ENCODE measurements at places on chromosomes 7 and 10.

DNA sequence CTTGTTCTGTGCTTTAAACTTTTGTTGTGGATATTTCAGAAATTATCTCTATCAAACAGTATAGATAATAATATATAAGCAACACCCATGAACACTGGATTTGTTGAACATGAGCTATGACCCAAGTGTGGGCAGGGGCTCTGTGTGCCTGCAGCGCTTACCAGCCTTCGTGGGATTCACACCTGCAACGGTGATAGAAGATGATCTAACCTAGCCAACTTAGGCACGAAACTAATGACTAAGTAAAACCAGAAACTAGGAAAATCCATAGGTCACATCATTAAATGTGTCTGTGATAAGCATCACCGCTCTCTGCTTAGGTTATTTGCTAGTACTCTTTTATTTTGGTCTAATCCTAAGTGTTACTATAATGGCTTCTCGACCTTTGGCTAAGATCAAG is 18.0 kb downstream of the SPAG6 start:
- no peak for DNase-seq

DNA sequence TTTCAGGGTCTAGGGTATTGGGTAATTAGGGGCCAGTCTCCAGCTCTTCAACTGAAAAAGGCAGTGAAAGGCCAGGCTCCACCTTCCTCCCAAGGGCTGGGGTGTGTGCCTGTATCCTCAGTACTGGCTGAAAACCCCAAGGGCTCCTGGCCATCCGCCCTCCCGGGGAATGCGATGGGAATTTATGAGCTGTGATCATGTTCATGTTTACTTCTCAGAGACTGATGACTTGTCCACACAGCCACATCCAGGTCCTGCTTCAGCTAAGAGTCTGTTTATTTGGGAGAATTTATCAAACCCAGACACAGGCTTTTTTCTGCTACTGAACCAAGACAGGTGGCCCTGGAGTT is 91.7 kb downstream of the CCDC3 start:
- no peak for DNase-seq

DNA sequence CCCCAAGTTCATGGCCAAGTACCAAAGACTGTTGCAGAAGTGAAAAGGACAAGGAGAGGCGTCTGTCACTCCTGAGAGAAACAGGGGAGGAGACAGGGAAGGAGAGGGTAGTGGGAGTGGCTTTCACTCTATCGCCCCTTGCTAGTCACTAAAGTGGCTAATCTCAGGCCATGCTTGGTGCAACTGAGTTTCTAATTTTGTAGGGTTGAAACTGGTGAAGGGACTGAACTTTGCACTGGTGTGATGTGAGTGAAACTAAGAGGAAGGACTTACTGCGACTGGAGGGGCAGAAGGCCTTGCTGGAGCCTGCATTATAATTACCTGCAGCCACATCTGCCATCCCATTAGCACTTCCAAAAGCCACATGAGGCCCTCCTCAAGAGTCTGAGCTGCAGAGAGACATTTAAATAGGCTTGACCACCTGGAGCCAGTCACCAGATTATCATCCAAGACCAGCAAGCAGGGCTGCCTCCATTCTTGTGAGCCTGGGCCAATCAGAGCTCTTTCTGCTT is 107.2 kb upstream of the EEPD1 start:
- DNase-seq: no peak

DNA sequence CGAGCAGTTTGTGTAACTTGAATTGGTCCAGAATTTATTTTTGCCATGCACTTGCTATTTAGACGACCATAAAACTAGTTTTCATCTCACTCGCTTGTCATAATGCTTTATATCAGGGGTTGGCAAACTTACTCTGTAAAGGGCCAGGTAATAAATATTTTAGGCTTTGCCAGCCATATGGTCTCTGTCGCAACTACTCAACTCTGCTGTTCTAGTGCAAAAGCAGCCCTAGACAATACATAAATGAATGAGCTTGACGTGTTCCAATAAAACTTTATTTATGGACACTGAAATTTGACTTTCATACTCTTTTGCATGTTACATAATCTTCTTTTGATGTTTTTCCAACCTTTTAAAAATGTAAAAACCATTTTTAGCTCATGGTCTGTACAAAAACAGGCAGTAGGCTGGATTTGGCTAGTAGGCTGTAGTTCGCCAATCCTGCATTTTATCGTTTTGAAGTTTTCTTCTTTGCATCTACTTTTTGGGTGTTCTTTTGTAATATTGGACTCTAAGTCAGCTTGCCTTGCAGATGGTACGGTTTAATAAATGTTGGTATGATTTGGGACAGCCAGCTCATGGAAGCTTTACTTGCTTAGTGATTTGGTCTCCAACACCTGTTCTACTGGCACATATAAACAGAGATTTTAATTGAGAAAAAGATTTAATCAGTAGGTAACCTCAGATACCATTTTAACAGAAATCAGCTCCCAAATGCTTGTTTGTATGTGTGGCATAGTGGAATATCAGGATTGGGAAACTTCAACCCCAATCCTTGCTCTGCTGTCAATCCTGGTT is 25.6 kb downstream of the SND1 start:
- DNase-seq: no peak

DNA sequence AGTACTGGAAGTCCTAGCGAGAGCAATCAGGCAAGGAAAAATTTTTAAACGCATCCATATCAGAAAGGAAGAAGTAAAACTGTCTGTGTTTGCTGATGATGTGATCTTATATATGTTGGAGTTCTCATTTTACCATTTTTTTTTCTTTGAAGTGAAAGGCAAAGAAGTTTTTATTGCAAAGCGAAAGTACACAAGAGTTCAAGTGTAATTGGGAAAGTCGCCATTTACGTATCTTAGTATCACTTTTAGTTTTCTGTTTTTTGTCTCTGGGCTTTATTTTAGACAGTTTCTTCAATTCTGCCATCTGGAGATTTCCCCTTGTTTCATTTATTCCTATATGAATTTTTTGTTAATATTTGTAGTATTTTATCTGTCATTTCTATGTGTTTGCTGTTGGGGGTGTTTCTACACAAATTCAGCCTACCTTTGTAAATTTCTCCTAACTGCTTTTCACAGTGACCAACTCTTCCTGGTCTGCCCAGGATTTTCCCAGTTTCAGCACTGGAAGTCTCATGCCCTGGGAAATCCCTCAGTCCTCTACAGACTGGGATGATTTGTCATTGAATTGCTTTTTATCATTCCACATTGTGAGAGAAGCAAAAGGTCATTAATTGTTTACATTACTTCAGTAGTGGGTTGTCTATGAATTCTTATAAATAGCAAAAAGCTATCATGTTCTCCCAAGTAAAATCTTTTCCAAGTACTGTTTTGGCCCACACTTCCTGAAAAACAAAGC is 23.2 kb downstream of the BET1 start:
- DNase-seq: no peak

DNA sequence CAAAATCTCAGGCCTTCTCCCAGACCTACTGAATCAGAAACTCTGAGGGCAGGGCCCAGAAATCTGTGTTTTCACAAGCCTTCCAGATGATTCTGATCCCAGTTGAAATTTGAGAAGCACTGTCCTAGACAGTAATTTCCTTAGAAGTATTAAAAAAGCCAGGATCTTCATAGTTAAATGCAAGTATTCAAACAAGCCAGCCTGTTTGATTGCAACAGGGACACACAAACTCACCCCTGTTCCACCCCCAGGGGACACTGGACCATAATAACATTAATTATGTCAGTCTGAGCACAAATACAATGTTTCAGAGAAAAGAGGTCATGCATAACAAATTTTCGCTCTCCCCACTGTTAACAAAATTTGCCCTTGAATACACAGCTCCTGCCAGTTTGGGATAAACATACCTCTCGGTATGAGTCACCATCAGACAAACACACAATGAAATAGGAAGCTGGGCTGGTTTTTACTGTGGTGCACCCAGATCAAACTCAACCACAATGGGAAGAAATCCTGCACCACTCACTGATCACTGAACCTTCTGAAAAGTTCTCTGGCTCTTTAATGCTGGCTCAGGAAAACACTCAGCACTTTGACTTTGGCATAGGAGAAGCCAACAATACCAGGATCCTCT is 34.3 kb downstream of the ABLIM1 start:
- no peak for DNase-seq

- no peak for DNase-seq
Observed at GRCh38 chr10:118827466-118828155, 72.8 kb upstream of the CACUL1 start.

DNA sequence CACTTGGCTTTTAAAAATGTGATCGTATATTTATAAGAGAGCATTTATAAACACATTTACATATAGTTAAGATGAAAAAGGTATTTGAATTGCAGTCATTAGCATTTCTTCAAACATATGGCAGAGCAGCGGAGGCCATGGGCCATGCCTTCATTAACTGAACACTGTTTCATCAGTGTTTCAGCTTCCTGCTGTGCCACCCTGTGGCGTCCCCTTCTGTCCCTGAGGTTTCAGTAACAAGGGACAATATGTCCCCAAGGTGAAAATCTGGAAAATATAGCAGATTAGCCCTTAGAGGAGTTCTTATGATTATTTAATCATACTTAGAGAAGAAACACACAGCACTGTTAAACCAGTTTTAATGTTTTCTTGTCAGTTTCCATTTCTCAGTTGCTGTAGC is 577.8 kb downstream of the ETV1 start:
- DNase-seq: no peak

- no peak for DNase-seq
Observed at GRCh38 chr7:116741625-116742316, 69.8 kb downstream of the MET start.
